ENCODE measurements at places on chromosomes 5 and 9. TPM values are rescaled to one million over a fixed set of nuclear protein-coding genes. Genes with fewer than 3 reads are reported as not detected.

PCDHGB6 gene
- 35.4 TPM for total RNA-seq

RASGRF2 gene
- total RNA-seq, result 22.5 TPM

ATOSB gene
- 17.5 TPM for total RNA-seq

EHMT1 gene
- total RNA-seq, result 128 TPM

OLFM1 gene
- total RNA-seq, result 76.7 TPM

LCP2 gene
- total RNA-seq, result 1.3 TPM

PTGDS gene
- 11.9 TPM for total RNA-seq

C8G gene
- not detected for total RNA-seq
